DMS53 (cell line): ENCODE measurements at places on chromosomes 7 and 10.

- no peak for DNase-seq
These were observed 1.1 kb upstream of the SMIM30 start for GRCh38 chr7:113119429-113119828.

GRCh38 chr10:86461963-86462804 is 59.4 kb downstream of the WAPL start:
- DNase-seq, result no peak

- DNase-seq, result no peak
These were observed 50.4 kb downstream of the RBM33 start for GRCh38 chr7:155694851-155695250.

- no peak for DNase-seq
These were observed 49.4 kb downstream of the NUDCD3 start for GRCh38 chr7:44441079-44441478.
